CD4-positive, alpha-beta T cell treated with Interferon alpha-2 for 1 hour (primary cell): ENCODE measurements at places on chromosomes 2 and 18.

DNA sequence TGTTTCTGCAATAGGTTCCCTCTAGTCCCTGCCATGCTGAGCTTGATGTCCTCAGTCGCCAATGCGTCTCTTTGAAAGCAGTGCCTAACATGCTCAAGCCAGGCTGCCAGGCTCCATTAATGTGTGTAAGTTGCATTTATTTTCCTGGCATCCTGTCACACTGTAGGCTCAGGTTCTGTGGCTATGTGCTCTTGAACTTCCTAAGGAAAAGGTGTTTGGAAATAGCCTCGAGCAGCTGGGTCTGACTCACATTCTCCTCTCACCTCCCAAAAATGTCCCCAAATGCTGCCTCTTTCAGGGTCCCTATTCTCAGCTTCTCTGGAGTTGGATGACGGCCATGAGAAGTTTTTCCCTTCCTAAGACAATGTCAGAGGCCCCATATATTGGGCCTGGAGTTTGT, 58.0 kb upstream of the SLC14A2 start:
- DNase-seq: no peak

- no peak for DNase-seq
Observed at GRCh38 chr2:111985514-111985913, 69.6 kb upstream of the TMEM87B start.

DNA sequence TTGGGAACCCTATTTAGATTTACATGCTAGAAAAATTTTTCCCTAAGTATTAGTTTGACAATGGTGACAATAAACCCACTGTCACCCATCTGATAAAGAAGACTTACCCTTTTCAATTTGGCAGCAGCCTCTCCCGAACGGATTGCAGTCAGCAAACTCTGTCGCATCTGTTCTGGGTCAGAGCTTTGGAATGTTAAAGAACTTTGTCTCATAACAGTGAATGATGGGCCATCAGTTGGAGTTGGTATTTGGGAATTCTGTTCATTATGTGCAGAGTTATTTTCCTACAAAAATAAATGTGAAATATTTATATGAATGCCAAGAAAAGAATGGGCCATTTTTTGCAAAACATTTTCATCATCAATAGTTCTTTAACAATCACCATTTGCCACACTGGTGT, 70.8 kb upstream of the GRB14 start:
- no peak for DNase-seq

DNA sequence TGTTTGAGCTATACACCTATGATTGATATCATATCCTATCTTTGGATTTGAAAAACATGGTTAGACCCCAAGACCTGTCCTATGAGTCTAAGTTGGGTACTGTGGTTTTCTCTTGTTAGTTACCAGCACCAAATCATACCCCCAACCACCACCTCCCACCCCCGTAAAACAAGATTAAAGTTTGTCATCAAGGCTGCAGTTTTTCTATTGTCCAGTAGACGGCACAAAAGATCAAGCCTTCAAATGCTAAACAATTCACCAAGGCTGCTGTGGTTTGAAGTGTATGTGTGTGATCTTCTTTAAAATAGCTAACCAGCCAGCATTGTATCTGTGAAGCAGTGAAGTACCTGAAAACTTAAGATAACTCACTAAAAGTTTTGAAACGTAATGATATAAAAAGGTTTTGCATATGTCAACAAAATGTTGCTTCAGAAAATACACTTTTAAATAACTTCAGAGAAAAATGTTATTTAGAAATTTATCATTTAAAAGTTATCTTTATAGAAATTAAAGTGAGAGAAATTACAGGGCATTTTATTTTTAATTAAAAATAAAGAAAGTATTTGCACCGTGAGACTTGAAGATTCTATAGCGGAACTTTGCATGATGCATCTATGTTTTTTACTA, 5.8 kb upstream of the MEIS1 start:
- no peak for DNase-seq

- DNase-seq: no peak
Observed at GRCh38 chr2:189253836-189254235, 74.3 kb upstream of the COL5A2 start.

DNA sequence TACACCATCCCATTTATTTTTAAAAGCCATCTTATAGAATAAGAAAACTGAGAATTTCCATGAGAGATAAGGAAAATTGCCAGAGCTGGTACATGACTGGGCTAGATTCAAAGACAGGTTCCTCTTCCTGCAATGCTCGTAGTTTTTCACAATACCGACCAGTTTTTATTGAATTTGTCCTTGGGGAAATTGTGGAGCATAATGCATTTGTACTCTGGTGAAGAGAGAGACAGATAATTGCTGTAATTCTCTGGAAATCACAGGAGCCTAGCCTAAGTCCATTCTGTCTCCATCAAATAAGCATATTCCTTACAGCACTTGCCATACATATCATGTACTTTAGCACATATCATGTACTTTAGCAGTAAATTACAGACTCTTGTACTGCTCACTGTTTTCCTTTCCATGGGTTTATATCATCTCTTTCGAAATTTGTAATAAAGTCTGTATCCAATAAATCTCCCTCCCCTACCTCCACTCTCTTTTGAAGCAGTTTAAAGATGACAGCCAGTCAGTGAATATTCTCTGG, 355.2 kb downstream of the CNTNAP5 start:
- no peak for DNase-seq

- DNase-seq: no peak
Observed at GRCh38 chr2:27038631-27039339, 6.0 kb downstream of the TMEM214 start.

DNA sequence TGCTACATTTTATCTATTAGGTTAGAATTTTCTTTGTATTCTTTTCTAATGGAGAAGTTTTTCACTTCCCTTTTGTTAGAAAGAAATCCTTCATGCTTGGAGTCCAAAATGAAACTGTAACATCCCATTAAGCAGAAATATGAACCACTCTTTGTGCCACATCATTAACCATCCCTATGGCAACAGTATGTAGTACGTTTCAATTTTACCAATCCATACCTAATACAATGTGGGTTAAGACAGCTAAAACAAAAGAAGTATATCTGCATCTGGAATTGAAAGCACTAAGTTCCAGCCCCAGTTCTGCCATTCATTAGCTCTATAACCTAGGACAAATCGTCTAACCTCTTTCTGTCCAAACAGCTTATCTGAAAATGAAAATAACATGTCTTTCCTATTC, 409.2 kb upstream of the SPHKAP start:
- no peak for DNase-seq

DNA sequence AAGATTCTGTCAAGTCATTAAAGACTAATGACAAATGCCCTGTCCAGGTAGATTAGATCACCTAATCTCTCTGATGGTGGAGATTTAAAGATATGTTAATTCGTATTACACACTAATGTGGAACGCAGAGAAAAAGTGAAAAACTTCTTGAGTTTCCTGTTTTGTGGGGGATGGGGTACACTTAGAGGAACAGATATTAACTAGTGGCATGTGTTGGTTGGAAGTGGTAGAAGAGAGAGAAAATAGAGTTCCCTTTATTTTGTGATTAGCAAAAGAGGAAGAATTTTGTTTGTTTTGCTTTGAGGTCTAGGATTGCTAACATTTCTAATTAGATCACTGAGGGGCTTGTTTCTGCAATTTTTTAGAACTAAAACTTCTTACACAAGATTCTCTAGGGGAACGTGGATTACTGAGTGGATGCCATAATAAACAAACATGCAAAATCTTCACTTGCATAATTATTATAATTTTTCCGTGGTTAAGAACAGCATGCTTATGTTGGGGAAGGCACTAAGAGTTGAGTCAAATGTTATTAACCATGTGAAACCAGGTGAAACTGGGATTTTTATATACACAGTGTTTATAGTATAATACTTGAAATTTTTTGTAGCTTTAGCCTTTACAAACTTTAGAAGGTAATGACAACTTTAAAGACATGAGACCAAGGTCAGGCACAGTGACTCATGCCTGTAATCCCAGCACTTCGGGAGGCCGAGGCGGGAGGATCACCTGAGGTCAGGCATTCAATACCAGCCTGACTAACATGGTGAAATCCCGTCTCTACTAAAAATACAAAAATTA, 97.4 kb upstream of the STK17B start:
- no peak for DNase-seq

DNA sequence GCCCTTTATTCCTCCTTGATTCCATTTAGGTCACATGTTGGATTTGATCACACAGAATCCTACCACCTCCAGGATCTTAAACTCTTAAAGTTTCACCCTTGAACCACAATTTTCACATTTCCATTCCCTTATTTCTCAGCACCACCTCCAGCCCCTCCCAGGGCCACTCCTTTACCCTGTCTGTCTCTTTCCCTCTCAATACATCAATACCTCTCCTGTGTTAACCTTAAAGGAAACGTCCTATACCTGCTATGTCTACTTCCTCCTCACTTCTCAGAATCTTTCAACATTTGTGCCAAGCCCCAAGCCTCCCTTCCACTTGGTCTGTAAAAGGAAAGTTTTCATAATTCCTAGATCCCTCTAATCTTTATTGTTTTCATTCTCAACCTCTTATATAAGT, 158.8 kb downstream of the BAZ2B start:
- DNase-seq: no peak

DNA sequence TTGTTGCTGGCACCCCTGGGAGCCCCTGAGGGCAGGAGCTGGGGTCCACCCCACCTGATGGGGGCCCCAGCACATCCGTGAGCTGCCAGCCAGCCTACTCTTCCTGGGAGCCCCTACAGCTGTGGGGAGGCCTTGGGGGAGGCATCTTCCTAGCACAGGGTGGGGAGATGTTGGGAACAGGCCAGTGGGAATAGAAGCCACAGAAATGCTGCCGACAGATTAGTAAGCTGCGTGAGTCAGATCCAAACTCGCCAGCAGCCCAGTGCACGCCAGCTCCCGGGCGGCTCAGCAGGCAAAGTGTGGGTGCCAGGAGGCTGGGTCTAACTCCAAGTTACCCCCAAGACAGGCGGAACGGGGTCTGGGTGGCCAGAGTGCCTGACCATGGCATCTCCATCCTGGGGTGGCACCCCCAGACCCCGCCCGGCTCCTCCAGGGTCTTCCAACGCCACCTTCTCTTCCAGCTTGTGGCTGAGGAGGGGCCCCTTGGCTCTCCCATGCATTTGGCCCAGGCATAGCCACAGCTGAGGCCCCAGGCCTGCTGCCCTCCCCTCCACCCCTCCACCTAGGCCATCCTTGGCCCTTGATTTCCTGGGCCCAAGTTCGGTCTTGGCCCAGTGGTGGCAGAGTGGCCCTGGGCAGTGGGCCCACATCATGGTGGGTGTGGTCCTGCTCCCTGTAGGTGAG, 15.3 kb downstream of the CROCC2 start:
- peak; percentile 0 for DNase-seq

GRCh38 chr2:3398857-3399256, 19.4 kb downstream of the TRAPPC12 start:
- DNase-seq: no peak
